Activated CD4-positive, alpha-beta T cell treated with anti-CD3 and anti-CD28 coated beads for 36 hours (primary cell): ENCODE measurements at places on chromosomes 5 and 9. TPM values are rescaled to one million over a fixed set of nuclear protein-coding genes. Genes with fewer than 3 reads are reported as not detected.

Gene PDE8B
- total RNA-seq, result not detected

GRCh38 chr9:134243778-134244467 is 79.6 kb upstream of the RNU6ATAC start:
- no peaks in the 10 kb centered on the region for H3K27me3 ChIP-seq
- no peak overlapping the region for H3K4me3 ChIP-seq
- peaks cover 2% of the 10 kb centered on the region for H3K36me3 ChIP-seq
- H3K4me1 ChIP-seq, result peaks cover 8% of the 10 kb centered on the region

GRCh38 chr9:91847581-91848091 is 102.4 kb downstream of the ROR2 start:
- H3K4me1 ChIP-seq, result peaks cover 20% of the 10 kb centered on the region
- no peak overlapping the region for H3K27ac ChIP-seq
- H3K4me3 ChIP-seq, result no peak overlapping the region
- H3K27me3 ChIP-seq, result peaks cover 5% of the 10 kb centered on the region
- no peaks in the 10 kb centered on the region for H3K36me3 ChIP-seq

- H3K36me3 ChIP-seq, result no peaks in the 10 kb centered on the region
- peaks cover 23% of the 10 kb centered on the region for H3K27me3 ChIP-seq
- no peak overlapping the region for H3K4me3 ChIP-seq
- H3K4me1 ChIP-seq, result no peaks in the 10 kb centered on the region
Observed at GRCh38 chr5:160363660-160364395, 6.6 kb downstream of the C1QTNF2 start.

- H3K4me1 ChIP-seq, result peaks cover 45% of the 10 kb centered on the region
- H3K27ac ChIP-seq, result no peak overlapping the region
- H3K4me3 ChIP-seq, result no peak overlapping the region
- DNase-seq, result no peak
Observed at GRCh38 chr5:133870661-133871060, 97.8 kb downstream of the C5orf15 start.

DNA sequence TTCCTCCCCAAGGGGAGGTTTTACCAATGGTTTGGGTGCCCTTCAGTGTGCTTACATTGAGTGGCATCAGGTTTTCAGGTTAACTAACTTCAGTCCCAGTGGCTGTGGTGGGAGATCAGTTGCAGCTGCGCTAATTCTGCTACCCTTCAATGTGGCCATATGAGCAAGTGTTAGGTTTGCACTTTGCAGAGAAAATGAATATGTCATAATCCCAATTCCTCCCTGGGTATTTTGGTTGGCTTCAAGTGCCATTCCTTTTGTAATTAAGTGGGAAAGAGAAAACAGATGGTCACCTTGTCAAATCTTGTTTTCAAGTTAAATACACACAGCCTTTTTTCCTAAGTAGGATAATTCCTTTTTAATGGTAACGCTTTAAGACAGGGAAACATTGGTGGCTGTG is 236.2 kb downstream of the TLE4 start:
- DNase-seq, result no peak
- H3K4me1 ChIP-seq, result peaks cover 14% of the 10 kb centered on the region
- no peaks in the 10 kb centered on the region for H3K36me3 ChIP-seq

DNA sequence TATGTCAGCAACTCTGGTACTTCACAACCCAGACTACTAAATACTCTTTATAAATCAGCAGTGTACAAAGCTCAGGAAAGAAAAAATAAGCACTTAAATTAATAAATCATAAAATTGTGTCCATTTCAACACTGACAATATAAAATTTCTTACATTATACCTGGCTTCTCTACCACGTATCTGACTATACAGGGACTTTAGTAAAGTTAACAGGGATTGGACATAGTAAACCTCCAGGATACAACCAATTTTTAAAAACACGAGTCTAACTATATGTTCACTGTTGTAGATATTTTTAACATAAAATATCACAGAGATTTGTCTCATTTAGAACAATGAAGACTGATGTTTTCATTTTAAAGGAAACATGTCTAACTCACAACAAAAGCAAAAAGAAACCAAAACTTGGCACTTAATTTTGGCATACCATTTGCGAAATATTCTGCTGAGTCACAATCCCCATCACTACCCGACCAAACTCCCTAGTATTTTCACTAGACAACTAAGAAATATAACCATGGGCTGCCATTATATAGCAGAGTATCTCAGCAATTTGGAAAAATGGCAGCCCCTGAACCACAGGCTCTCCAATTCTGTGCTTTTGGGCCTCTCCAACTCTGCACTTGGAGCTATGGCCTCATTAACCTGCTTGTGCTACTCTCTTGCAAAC is 14.4 kb downstream of the FAM169A start:
- H3K4me1 ChIP-seq, result peaks cover 27% of the 10 kb centered on the region
- H3K27ac ChIP-seq, result peak overlapping the region; percentile 82
- H3K36me3 ChIP-seq, result peaks cover 9% of the 10 kb centered on the region
- no peaks in the 10 kb centered on the region for H3K27me3 ChIP-seq
- no peak for DNase-seq
- peak overlapping the region; percentile 20 for H3K4me3 ChIP-seq
